ENCODE measurements at places on chromosomes 6 and 20.

DNA sequence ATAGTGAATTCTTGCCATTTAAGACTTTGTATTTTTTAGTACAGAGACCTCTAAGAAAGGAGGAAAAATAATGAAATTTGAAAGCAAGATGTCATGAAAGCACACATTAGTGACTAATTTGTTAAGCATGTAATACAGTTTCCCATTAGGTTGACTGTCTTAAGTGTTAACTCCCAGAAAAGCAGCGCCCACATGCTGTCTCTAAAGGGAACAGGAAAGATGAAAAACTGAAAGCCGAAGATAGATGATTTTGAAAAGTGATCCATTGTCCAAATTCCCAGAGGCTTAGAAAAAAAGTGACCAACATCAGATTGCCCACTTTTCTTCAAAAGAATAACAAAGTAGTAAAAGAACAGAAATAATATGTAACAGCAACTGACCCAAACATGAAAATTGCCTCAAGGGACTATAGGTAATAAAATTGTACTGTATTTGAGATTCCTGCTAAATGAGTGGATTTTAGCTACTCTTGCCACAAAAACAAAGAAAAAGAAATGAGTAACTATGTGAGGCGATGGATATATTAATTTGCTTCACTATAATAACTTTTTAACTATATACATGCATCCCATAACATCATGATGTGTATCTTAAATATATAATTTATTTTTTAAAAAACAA, 83.2 kb upstream of the OGFRL1 start:
- no peaks in the 10 kb centered on the region for H3K36me3 ChIP-seq
- DNase-seq, result no peak
- H3K27ac ChIP-seq, result no peak overlapping the region
- no peak overlapping the region for H3K4me3 ChIP-seq
- no peaks in the 10 kb centered on the region for H3K4me1 ChIP-seq

GRCh38 chr6:119313937-119314884, 35.4 kb downstream of the MAN1A1 start:
- peaks cover 4% of the 10 kb centered on the region for H3K36me3 ChIP-seq
- H3K4me3 ChIP-seq, result peak overlapping the region; percentile 37
- DNase-seq, result peak; percentile 48
- no peaks in the 10 kb centered on the region for H3K27me3 ChIP-seq
- peak overlapping the region; percentile 91 for H3K27ac ChIP-seq

DNA sequence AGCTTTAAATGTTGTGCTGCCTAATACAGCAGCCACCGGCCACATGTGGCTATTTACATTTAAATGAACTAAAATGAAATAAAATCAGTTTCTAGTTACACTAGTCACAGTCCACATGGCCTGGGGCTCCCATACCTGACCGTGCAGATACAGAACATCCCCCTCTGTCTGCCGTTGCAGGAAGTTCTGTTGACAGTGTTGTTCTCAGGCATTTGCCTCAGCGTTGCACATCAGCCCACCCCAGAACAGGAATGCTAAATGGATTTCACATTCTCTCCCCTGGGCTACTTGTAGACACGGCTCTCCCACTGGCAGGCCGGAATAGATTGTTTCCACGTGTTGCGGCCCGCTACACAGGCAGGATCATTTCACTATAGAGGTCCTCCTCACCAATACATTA, 26.3 kb downstream of the JAG1 start:
- peaks cover 16% of the 10 kb centered on the region for H3K4me1 ChIP-seq
- H3K27ac ChIP-seq, result no peak overlapping the region
- H3K36me3 ChIP-seq, result no peaks in the 10 kb centered on the region
- peaks cover 2% of the 10 kb centered on the region for H3K27me3 ChIP-seq
- H3K4me3 ChIP-seq, result no peak overlapping the region

DNA sequence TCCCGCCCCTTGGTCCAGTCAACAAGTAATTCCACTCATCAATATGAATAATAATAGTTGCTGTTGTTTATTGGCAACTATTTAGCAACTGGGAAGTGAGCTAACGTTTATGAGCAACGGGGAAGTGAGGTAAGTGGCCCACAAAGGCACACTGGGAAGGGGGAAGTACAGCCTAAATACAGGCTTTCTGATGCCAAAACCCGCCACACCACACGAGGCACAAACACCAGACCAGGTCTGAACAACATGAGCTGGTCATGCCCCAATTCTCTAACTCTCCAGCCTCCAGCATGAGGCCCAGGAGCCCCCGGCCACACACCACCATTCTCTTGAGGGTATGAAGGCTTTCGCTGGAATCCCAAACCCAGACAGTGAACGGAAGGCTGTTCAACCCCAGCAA, 50.8 kb downstream of the PREX1 start:
- no peak overlapping the region for H3K27ac ChIP-seq
- no peak for DNase-seq
- H3K4me1 ChIP-seq, result peaks cover 54% of the 10 kb centered on the region
- H3K4me3 ChIP-seq, result no peak overlapping the region
- H3K36me3 ChIP-seq, result peaks cover 56% of the 10 kb centered on the region
- no peaks in the 10 kb centered on the region for H3K27me3 ChIP-seq

GRCh38 chr20:40630099-40630498, 58.9 kb downstream of the MAFB start:
- H3K27ac ChIP-seq, result no peak overlapping the region
- H3K27me3 ChIP-seq, result no peaks in the 10 kb centered on the region
- no peak for DNase-seq
- no peak overlapping the region for H3K4me3 ChIP-seq
- H3K4me1 ChIP-seq, result no peaks in the 10 kb centered on the region
- no peaks in the 10 kb centered on the region for H3K36me3 ChIP-seq

GRCh38 chr6:140001005-140001404, 626.6 kb upstream of the CITED2 start:
- H3K4me3 ChIP-seq, result no peak overlapping the region
- H3K27ac ChIP-seq, result no peak overlapping the region
- H3K4me1 ChIP-seq, result no peaks in the 10 kb centered on the region
- no peaks in the 10 kb centered on the region for H3K27me3 ChIP-seq
- DNase-seq, result no peak

- no peak overlapping the region for H3K27ac ChIP-seq
- peaks cover 14% of the 10 kb centered on the region for H3K4me1 ChIP-seq
- H3K27me3 ChIP-seq, result no peaks in the 10 kb centered on the region
- no peak for DNase-seq
- peaks cover 32% of the 10 kb centered on the region for H3K36me3 ChIP-seq
These were observed 124.0 kb upstream of the CARMIL1 start for GRCh38 chr6:25155211-25155610.

DNA sequence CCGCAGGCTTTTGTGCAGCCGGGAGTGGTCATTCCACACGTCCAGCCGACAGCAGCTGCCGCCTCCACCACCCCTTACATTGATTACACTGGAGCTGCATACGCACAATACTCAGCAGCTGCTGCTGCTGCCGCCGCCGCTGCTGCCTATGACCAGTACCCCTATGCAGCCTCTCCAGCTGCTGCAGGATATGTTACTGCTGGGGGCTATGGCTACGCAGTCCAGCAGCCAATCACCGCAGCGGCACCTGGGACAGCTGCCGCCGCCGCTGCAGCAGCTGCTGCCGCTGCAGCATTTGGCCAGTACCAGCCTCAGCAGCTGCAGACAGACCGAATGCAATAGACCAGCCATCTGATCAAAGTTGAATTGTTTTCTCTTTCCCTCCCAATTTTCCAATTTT, 10.6 kb downstream of the RBM24 start:
- no peak overlapping the region for H3K4me3 ChIP-seq
- H3K27me3 ChIP-seq, result peaks cover 5% of the 10 kb centered on the region
- no peaks in the 10 kb centered on the region for H3K4me1 ChIP-seq
- no peak overlapping the region for H3K27ac ChIP-seq
- DNase-seq, result no peak

DNA sequence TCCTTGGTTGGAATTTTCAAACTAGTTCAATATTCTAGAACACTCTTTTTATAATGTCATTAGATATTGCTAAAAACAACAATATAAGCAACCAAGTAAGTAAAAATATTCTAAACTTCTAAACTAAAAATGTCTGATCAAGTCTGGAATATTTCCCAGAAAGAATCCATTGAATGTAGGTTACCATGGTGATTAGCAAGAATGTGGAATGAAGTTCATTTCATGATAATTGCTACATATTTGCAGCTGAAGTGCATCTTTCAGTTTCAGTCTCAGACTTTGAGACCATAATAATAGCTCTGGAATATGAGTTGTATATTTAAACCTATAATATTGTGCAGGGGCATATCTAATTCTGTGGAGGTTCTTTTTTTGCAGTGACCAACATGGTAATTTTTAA, 61.0 kb upstream of the NKAIN2 start:
- H3K4me1 ChIP-seq, result no peaks in the 10 kb centered on the region
- no peak overlapping the region for H3K4me3 ChIP-seq
- H3K36me3 ChIP-seq, result no peaks in the 10 kb centered on the region

DNA sequence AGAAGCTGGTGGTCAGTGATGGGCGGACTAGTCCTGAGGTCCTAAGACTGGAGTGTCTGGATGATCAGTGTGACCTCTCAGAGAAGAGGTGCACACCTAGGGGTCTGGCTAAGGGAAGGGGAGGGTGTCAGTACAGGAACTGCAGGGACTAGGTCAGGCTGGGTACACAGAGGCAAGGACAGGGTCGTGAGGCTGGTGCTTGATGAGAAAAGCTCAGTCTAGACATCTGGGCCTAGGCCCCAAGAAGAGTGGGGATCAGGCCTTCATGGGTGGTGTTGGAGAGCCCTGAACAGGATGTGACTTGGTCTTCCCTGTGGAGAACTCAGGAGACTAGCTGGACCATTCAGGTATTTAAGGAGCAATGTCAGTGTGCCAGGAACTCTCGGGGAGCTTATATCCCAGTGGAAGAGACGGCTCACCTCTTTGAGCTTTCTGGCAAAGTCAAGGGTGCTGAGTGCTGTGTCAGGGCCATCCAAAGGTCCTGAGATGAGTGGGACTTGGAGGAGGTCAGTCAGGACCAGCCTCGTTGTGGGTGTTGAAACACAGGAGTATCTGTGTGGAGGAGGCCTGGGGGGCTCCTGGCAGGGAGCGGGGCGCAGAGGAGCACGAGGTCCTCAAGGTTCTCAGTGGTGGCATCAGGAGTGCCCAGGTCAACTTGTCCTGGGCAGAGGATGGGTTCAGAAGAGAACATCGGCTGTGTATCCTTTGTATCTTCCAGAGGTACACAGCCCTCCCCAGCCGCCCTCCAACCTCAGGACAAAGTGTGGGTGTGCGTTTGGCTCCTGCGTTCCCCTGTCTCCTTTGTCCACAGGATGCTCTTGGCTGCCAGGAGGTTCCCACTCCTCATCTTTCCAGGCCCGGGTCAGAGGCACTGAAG, 13.3 kb upstream of the MYT1 start:
- H3K36me3 ChIP-seq, result no peaks in the 10 kb centered on the region
- no peak overlapping the region for H3K27ac ChIP-seq
- no peaks in the 10 kb centered on the region for H3K4me1 ChIP-seq
- no peak for DNase-seq
- H3K4me3 ChIP-seq, result no peak overlapping the region
- H3K27me3 ChIP-seq, result no peaks in the 10 kb centered on the region

DNA sequence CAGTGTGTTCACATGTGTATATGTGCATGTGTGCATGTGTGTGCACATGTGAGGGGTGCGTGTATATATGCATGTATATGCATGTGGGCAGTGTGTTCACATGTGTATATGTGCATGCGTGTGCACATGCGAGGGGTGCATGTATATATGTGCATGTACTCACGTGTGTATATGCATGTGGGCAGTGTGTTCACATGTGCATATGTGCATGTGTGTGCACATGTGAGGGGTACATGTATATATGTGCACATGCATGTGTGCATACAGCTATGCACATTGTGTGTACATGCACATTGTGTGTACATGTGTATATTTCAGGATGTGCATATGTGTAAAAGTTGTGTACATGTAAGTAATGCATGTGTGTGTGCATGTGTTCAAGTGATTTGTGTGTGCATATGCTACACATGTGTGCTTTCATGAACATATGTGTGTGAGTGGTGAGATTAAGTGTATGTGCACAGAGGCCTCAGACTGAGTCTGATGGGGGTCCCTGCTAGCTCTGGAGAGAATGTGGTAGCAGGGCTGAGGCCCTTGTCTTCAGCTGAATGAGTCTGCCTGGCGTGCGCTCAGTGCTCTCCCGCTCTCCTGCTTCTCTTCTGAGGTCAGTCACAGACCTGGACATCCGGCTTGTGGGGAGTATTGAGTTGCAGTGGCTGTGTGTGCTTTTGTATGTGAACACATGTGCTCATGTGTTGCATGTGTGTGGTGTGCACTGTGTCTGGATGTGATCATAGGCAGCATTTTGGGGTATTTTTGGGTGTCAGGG, 19.9 kb upstream of the MYT1 start:
- no peak overlapping the region for H3K27ac ChIP-seq
- peaks cover 2% of the 10 kb centered on the region for H3K36me3 ChIP-seq
- DNase-seq, result no peak
- H3K4me1 ChIP-seq, result no peaks in the 10 kb centered on the region
- no peaks in the 10 kb centered on the region for H3K27me3 ChIP-seq

All from activated CD4-positive, alpha-beta T cell treated with anti-CD3 and anti-CD28 coated beads, Interleukin-2, amount 10 ng/mL, durations not matched to agents 7 days and 5 days (primary cell).